ENCODE measurements at places on chromosomes 13 and 19. TPM values are rescaled to one million over a fixed set of nuclear protein-coding genes. Genes with fewer than 3 reads are reported as not detected.

PLPPR3 gene
- 0.48 TPM for total RNA-seq

CYP4F2 gene
- 1.7 TPM for total RNA-seq

CGB8 gene
- not detected for total RNA-seq

POSTN gene
- 1.3 TPM for total RNA-seq

ZNF331 gene
- 7.0 TPM for total RNA-seq

MYBPC2 gene
- total RNA-seq = not detected

ZNF415 gene
- total RNA-seq = 6.3 TPM

DACH1 gene
- total RNA-seq = not detected

TMEM238 gene
- 24.3 TPM for total RNA-seq

ZNF681 gene
- total RNA-seq = 0.85 TPM

FXYD7 gene
- not detected for total RNA-seq

ZNF582 gene
- 7.2 TPM for total RNA-seq

ZNF560 gene
- total RNA-seq = 0.72 TPM

UGGT2 gene
- total RNA-seq = 26.6 TPM

KLK13 gene
- total RNA-seq = not detected

TTYH1 gene
- not detected for total RNA-seq

TPTE2 gene
- not detected for total RNA-seq

All from tracheal epithelial cell (primary cell).